ENCODE measurements at places on chromosomes 4 and X. TPM values are rescaled to one million over a fixed set of nuclear protein-coding genes. Genes with fewer than 3 reads are reported as not detected.

CAPN6 gene
- total RNA-seq: 2.0 TPM

PPP1R2C gene
- total RNA-seq: not detected

SCLT1 gene
- 6.5 TPM for total RNA-seq

IGSF1 gene
- total RNA-seq: 0.98 TPM

RNF150 gene
- 3.2 TPM for total RNA-seq

LANCL3 gene
- total RNA-seq: 0.06 TPM

FAM133A gene
- 0.06 TPM for total RNA-seq

RENBP gene
- total RNA-seq: 2.8 TPM

MAGEA2 gene
- total RNA-seq: not detected

TSPAN5 gene
- 1.3 TPM for total RNA-seq

HERC6 gene
- 4.0 TPM for total RNA-seq

CFP gene
- 1.8 TPM for total RNA-seq

NXF2 gene
- not detected for total RNA-seq

C4orf50 gene
- 0.09 TPM for total RNA-seq

PNCK gene
- total RNA-seq: not detected

PDLIM5 gene
- 78.1 TPM for total RNA-seq

PRDM5 gene
- total RNA-seq: 9.9 TPM
